PC-3 (cell line): ENCODE measurements at places on chromosomes 7 and 10. TPM values are rescaled to one million over a fixed set of nuclear protein-coding genes. Genes with fewer than 3 reads are reported as not detected.

- DNase-seq = no peak
- no peak overlapping the region for H3K4me3 ChIP-seq
- H3K27me3 ChIP-seq = no peaks in the 10 kb centered on the region
- H3K27ac ChIP-seq = no peak overlapping the region
- no peaks in the 10 kb centered on the region for H3K36me3 ChIP-seq
Observed at GRCh38 chr7:132856416-132856815, 225.5 kb downstream of the CHCHD3 start.

Gene LBX1
- total RNA-seq = not detected in 2 replicates

DNA sequence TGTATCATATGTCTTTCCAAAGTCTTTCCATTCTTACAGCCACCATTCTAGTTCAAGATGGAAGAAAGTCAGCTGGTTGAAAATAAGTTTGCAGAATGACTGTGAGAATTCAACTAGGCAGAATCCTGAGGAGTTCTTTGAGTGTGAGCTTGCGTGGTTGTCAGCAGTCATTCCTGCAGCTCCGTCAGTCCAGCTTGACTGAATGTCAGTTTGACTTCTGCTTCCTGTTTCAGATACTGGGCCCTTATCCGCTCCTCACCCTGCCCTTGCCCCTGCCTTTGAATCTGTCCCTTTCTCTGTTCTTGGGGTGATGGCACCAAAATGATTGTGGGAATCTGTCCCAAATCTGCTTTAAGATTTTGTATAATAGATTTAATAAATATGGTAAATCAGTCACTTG lies 27.8 kb downstream of the SLC26A5 start:
- H3K27me3 ChIP-seq = no peaks in the 10 kb centered on the region
- DNase-seq = no peak
- H3K4me3 ChIP-seq = no peak overlapping the region
- no peak overlapping the region for H3K27ac ChIP-seq
- no peaks in the 10 kb centered on the region for H3K4me1 ChIP-seq

- no peak overlapping the region for H3K4me3 ChIP-seq
- DNase-seq = no peak
- peaks cover 6% of the 10 kb centered on the region for H3K4me1 ChIP-seq
- H3K36me3 ChIP-seq = no peaks in the 10 kb centered on the region
- no peak overlapping the region for H3K27ac ChIP-seq
Observed at GRCh38 chr7:137342265-137342664, 1.3 kb downstream of the PTN start.

DNA sequence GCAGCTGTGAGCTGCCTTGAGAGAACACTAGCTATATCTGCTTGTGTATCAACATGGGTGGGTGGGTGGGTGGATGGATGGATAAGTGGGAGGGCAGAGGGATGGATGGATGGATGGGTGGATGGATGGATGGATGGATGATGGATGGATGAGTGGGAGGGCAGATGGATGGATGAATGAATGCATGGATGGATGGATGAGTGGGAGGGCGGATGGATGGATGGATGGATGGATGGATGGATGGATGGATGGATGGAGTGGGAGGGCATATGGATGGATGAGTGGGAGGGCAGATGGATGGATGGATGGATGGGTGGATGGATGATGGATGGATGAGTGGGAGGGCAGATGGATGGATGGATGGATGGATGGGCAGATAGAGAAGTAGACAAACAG lies 76.1 kb downstream of the MKI67 start:
- H3K27ac ChIP-seq = no peak overlapping the region
- H3K27me3 ChIP-seq = no peaks in the 10 kb centered on the region
- no peaks in the 10 kb centered on the region for H3K36me3 ChIP-seq

- H3K27ac ChIP-seq = no peak overlapping the region
- H3K27me3 ChIP-seq = no peaks in the 10 kb centered on the region
- H3K36me3 ChIP-seq = no peaks in the 10 kb centered on the region
- no peak overlapping the region for H3K4me3 ChIP-seq
- no peak for DNase-seq
Observed at GRCh38 chr7:37944737-37945054, 24.3 kb downstream of the EPDR1 start.

DNA sequence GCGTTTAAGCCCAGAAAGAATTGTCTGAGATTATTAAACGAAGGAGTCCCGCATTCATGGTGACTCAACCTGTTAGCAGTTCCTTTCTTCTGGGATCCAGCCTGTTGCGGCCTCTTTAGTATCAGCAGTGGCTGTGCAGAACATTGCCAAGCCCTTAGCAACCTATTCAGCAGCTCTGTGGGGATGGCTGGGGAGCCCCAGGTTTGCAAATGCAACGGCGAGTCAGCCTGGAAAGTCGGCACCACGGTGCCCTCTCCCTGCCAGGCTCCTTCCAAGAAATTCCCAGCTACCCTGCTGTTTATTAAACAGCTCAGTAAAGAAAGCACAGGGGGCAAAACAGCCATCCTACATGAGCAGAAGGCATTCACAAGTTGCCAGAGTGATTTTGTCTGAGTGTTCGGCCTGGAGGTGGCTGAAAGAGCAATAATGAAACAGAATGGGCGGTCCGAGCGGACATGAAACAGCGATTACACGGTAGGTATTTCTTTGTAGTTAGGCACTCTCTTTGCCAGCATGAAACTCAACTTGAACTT lies 198.3 kb downstream of the BAMBI start:
- no peak overlapping the region for H3K27ac ChIP-seq
- H3K4me1 ChIP-seq = no peaks in the 10 kb centered on the region
- H3K27me3 ChIP-seq = no peaks in the 10 kb centered on the region
- DNase-seq = peak; percentile 40
- no peaks in the 10 kb centered on the region for H3K36me3 ChIP-seq
- no peak overlapping the region for H3K4me3 ChIP-seq

Gene CHN2
- total RNA-seq = 3.1 and 7.7 TPM in 2 replicates

Gene GSAP
- total RNA-seq = 2.5 and 6.5 TPM in 2 replicates

GRCh38 chr10:58240531-58240930 lies 27.2 kb downstream of the IPMK start:
- H3K4me1 ChIP-seq = peaks cover 39% of the 10 kb centered on the region
- no peak for DNase-seq
- peak overlapping the region; percentile 28; the same call in 1 of the 2 replicates for H3K27ac ChIP-seq
- H3K36me3 ChIP-seq = no peaks in the 10 kb centered on the region
- no peak overlapping the region for H3K4me3 ChIP-seq

DNA sequence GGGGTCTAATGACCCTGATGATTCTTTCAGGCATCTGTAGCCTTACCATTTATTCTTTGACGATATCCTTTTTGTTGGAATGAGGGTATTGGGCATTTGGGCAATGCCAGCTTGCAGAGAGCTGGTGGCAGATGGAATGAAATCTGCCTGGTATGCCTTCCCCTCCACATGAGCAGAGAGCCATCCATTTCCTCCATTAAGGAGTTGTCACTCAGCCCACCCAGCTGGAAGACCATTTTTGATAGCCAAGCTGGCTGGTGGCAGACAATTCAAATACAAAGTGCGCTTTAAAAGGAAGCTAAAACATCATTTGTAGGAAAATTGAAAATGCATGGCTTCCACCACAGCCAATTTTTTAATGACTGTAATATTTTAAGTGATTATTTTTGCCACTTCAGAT lies 240.1 kb upstream of the SLC26A5 start:
- DNase-seq = no peak
- H3K36me3 ChIP-seq = no peaks in the 10 kb centered on the region
- H3K4me1 ChIP-seq = no peaks in the 10 kb centered on the region
- no peaks in the 10 kb centered on the region for H3K27me3 ChIP-seq
- H3K4me3 ChIP-seq = no peak overlapping the region
- H3K27ac ChIP-seq = no peak overlapping the region
